RPMI7951 (cell line): ENCODE measurements at places on chromosomes 16 and 17. TPM values are rescaled to one million over a fixed set of nuclear protein-coding genes. Genes with fewer than 3 reads are reported as not detected.

DNA sequence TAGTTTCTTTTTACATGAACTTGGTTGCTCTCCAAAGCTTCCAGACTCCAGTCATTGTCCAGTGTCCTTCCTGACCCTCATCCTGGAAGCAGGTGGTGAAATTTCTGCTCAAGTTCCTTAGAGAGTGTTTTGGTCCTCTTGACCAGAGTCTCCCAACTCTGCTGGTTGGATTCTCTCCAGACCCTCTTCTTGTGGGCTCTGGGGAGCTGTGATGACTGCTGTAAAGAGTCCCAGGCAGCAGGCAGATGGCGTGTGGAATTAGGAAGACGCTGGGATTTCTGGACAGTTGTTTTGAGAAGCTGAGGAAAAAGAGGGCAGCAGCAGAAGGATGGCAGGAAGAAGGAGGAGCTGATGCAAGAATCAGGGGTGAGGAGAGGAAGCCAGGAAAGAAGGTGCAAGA lies 1.6 kb upstream of the SEZ6 start:
- DNase-seq = no peak

The CASKIN2 gene
- total RNA-seq = 4.2 and 5.5 TPM in 2 replicates

DNA sequence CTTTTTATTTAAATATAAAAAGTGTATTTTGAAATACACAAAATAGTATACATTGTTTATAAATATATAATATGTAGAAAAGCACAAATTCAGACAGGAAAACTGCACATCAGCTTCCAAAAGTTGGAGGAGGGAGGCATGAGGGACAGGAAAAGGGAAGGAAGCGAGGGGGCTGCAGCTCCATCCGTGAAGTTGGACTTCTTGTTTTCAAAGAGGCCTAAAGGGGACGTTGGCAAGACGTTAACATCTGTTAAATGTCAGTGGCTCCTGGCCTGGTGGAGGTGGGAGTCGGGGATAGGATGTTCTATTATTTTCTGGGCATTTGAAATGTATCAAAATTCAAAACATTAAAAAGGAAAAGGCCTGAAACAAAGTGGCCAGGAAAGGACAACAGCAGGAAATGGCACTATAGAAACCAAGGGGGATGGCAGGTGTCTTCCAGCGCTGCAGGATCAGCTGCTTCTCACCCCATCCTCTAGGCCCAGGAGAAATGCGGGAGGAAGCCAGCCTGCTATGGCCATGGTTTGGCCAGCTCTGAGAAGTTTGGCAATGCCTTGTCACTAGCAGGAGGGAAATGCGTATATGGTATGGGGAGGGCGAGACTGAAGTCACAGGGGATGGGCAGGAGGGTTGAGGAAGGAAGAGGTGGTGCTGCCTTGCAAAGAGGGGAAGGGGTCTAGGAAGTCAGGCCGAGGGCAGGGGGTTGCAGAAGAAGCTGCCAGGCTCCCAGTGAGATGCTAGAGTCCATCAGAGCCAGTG lies 6.4 kb downstream of the CMTM2 start:
- no peak for DNase-seq

DNA sequence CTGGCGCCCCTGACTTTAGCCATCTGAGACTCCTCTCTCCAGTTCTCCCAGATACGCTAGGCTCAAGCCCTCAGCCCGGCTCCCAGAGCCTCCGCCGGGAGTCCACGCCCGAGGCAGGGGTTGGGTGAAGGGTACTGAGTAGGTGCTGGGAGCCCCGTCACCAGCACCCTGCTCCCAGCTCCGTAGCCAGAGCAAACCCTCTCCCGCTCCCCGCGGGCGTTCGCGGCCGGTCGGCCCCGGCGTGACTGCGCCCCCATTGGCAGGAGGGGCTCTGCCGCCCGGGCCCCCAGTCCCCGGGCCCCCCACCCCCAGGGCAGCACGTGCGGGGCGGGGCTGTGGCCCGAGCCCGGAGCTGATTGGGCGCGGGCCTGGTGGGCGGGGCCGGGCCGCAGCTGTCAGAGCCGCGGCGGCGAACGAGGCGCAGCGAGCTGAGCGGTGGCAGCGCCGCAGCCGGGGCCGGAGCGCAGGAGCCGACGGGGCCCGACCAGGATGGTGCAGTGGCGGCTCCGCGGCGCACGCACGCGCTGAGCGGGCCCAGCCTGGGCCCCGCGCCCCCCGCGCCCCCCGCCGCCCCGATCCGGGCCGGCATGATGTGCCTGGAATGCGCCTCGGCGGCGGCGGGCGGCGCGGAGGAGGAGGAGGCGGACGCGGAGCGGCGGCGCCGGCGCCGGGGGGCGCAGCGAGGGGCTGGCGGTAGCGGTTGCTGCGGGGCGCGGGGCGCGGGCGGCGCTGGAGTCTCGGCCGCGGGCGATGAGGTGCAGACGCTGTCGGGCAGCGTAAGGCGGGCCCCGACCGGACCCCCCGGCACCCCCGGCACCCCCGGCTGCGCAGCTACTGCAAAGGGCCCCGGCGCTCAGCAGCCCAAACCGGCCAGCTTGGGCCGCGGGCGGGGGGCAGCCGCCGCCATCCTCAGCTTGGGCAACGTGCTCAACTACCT lies at the start of gene SPNS2:
Gene SPNS2 (plus strand): TSS at position 421 of the 937 bp plus-strand sequence. CDS start 167 bp downstream, at position 588.
- DNase-seq = no peak

DNA sequence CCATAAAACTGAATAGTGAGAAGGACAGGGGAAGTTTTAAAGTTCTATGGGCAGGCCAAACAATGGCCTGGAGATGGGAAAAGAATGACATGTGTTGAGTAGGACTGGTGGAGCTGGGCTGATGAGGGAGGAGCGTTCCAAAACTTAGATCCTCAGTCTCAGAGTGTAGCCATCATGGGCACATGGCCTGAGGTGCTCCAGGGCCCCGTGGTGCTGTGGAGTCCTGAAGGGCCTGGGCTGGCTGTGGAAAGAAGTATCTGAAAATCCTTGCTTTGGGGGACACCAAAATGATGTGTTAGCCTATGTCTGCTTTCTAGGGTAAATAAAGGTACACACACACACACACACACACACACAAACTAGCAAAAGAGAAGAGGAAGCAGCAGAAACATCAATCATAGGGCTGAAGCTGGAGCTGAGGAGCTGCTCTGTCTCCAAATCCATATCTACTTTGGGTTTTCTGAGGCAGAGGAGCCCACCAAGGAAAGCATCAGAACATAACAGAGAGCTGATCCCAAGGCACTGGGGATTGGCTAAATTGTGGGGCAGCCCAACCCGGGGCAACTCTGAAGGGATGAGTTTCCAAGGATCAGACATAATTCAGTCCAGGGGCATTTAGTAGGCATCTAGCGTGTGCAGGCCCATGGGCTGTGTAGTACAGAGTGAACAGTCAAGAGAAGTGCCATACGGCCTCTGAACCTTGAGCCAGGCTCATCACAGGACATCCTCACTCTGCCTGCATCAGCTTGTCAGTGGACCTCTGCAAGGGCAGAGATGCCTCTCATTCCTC lies 85.2 kb downstream of the C16orf78 start:
- DNase-seq = no peak

The HSPB9 gene
- not detected in 2 replicates for total RNA-seq
